Endodermal cell (in vitro differentiated cells): ENCODE measurements at places on chromosomes 4 and X.

DNA sequence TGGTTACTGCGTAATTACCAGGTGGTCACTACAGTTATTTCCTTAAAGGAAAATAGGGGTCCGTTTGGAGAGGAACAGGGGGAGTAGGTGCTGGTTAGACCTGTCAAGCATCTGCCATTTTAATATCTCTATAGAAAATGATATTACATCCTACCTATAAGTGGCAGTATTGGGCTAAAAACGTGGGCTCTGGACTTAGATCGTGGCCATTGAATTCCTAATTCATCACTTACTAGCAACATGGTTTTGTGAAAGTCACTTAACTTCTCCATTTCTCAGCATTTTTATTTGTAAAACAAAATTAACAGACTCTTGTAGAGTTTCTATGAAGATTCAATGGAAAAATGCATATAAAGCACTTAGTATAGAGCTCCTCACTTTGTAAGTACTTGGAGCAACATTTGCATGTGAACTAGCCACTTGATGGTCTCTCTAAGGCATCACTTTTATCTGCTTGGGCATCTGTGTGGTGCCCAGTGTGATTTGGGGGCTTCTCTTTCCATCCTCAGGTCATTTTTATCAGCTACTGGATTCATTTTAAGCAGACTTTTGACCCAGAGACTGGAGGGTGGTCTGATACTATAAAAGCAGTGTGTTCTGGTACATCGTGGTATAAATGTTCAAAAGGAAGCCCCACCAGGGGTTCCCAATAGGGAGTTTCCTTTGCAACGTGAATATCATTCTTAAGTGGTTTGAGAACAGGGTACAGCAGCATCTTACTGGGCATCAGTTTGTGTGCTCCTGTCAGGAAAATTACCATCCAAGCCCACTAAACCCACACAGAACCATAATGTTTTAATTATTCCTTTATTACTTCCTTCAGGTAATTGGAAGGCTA is 42.7 kb upstream of the RASSF6 start:
- H3K4me3 ChIP-seq, result no peak overlapping the region
- no peaks in the 10 kb centered on the region for H3K27me3 ChIP-seq
- no peaks in the 10 kb centered on the region for H3K4me1 ChIP-seq
- no peak for DNase-seq

GRCh38 chr4:179666226-179666625 is 2224.0 kb upstream of the AGA start:
- H3K36me3 ChIP-seq, result no peaks in the 10 kb centered on the region
- H3K4me3 ChIP-seq, result no peak overlapping the region
- H3K27me3 ChIP-seq, result no peaks in the 10 kb centered on the region
- no peak overlapping the region for H3K27ac ChIP-seq
- DNase-seq, result peak; percentile 64

DNA sequence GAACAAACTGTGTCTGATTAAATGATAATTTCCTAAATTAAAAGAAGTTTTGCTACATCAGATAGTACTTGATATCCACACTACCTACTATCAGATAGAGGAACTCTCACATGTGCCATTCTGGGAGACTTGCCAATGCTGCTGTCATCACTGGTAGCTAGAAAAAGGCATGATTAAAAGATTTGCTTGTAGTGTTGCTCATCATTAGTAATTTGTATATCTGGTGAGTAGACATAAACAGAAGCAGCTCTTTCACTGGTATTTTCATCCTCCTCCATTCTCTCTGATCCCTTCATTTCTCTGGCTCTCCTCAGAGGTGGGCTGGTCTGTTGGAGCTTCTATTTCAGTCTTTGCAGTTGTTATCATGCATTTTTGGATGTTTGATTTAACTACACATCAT is 56.0 kb downstream of the SPRY1 start:
- no peaks in the 10 kb centered on the region for H3K36me3 ChIP-seq
- H3K4me1 ChIP-seq, result peaks cover 9% of the 10 kb centered on the region
- no peak overlapping the region for H3K27ac ChIP-seq
- no peak for DNase-seq
- H3K4me3 ChIP-seq, result no peak overlapping the region
- H3K27me3 ChIP-seq, result no peaks in the 10 kb centered on the region

DNA sequence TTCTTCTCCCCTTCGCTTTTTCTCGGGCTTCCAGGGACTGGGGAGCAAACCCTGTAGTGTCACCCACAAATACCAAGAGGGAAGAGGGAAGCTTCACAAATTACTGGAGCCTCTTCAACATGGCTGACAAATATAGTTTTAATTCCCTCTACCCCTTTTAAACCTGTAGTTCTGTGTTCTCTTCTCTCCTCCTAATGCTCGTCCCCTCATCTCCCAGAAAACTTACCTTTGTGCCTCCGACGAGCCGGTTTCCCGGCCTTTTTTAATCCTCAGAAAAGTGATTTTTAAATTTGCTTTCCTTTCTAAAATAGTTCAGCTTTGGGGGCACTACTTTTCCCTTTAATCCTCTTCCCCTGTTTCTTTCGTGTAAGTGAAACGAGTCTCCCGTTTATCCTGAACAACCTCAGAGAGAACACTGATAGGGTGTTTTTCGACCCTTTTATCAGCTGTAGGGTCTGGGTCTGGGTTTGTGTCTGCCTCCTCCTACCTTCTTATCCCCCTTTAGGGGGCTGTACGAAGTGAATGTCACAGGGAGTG is 408 bp downstream of the TET2 start:
- peaks cover 69% of the 10 kb centered on the region for H3K27me3 ChIP-seq
- no peak for DNase-seq
- peak overlapping the region; percentile 98 for H3K4me3 ChIP-seq
- peak overlapping the region; percentile 92 for H3K27ac ChIP-seq
